ENCODE measurements at places on chromosomes 2 and 18. TPM values are rescaled to one million over a fixed set of nuclear protein-coding genes. Genes with fewer than 3 reads are reported as not detected.

The MRPL53 gene
- 102 TPM for total RNA-seq

The VWC2L gene
- total RNA-seq, result not detected

DNA sequence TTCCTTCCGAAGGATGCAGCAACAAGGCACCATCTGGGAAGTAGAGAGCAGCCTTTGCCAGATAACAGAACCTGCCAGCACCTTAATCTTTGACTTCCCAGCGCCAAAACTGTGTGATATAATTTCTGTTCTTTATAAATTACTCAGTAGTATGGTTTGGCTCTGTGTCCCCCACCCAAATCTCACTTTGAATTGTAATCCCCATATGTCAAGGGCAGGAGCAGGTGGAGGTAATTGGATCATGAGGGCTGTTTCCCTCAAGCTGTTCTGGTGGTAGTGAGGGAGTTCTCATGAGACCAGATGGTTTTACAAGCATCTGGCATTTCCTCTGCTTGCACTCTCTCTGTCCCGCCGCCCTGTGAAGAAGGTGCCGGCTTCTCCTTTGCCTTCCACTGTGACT is 899.9 kb downstream of the TRIB2 start:
- no peaks in the 10 kb centered on the region for H3K36me3 ChIP-seq
- H3K4me1 ChIP-seq, result no peaks in the 10 kb centered on the region
- no peak overlapping the region for H3K4me3 ChIP-seq
- DNase-seq, result no peak
- H3K27me3 ChIP-seq, result no peaks in the 10 kb centered on the region
- no peak overlapping the region for H3K27ac ChIP-seq

DNA sequence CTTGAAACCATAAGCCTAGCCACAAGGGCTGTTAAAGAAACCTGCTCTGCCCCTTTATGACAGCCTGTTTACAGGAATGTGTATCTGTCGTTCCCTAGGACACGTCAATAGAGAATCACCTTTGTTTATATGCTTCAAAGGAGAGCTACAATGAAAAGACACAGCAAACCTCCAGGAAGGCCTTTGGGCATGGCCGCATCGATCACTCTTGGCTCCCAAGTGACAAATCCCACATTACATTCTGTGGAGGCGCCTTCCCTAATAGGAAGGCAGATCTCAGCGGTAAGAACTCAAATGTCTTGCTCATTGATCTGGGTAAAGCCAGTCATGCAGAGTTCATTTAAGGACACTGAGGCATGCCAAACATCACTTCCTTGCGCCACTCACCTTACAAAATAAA is 26.5 kb downstream of the KIAA2012 start:
- DNase-seq, result no peak
- H3K27me3 ChIP-seq, result no peaks in the 10 kb centered on the region
- no peaks in the 10 kb centered on the region for H3K4me1 ChIP-seq
- H3K27ac ChIP-seq, result no peak overlapping the region

DNA sequence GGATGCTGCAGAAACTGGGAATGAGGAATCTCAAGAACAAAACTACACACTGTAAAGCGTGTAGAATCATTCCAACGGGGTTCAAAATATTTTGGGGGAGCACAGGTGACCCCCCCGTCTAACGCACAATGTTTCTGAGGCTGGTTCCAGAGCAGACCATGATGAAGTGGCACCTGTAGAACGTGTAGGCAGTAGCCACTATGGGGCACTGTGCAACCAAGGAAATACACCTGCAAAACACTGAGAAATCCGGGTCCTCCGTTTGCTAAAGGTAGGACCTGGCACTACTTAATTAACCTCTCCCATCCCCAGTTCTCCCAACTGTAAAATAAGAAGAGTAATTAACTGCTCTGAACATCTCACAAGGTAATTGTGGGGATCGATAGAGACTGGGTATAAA is 22.6 kb downstream of the ST6GAL2 start:
- H3K4me3 ChIP-seq, result no peak overlapping the region
- no peaks in the 10 kb centered on the region for H3K4me1 ChIP-seq
